ENCODE measurements at places on chromosomes 12 and 14.
A peak's percentile ranks its signal among the peaks of the same experiment; 100 is the strongest.

GRCh38 chr12:71752891-71753290 is 1.8 kb upstream of the RAB21 start:
- no peak for DNase-seq

DNA sequence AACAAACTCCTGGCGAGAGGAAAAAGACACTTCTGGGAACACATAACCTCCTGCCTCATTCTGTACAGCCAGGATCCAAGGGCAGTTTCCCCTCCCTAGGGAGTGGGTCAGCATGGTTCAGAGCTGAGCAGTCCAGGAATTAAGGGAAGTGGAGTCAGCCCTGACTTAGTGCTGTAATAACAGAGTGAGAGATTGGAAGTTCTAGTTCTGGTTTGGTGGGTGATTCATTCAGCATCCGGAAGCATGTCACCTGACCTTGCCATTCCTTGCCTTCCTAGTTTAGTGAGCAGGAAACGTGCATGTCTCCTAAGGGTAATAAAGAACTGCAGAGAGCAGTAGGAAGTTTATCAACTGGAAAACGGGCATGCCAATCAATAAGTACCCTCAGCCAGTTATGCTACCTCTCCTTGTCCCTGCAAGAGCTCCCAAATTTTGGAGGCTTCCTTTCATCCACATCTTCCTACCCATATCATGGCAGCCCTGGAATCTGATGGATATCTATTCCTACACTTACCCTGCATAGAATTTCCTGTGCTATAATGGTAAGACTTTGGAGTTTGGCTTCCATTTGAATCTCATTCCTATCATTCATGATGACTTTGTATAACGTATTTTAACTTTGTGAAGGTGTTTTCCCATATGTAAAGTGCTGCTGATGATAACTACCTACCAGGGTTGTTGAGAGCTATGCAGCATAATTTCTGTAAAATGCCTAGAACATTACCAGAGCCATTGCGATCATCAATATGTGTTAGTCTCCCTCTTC is 28.5 kb upstream of the MAGOHB start:
- peak; percentile 38 for DNase-seq

DNA sequence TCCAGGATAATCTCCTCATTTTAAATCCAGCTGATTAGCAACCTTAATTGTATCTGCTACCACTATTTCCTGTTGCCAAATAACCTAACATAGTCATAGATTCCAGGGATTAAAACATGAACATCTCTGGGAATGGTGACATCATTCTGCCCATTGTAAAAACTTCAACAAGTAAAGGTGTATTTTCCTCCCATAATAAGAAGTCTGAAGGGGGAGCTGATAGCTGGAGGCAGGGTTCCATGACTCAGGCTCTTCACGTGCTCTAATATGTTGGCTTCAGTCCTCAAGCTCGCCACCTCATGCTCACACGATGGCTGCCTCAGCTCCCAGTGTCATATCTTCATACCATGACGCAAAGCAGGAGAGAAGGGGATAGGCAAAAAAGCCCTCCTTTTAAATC is 172.0 kb upstream of the VASH1 start:
- DNase-seq = no peak

DNA sequence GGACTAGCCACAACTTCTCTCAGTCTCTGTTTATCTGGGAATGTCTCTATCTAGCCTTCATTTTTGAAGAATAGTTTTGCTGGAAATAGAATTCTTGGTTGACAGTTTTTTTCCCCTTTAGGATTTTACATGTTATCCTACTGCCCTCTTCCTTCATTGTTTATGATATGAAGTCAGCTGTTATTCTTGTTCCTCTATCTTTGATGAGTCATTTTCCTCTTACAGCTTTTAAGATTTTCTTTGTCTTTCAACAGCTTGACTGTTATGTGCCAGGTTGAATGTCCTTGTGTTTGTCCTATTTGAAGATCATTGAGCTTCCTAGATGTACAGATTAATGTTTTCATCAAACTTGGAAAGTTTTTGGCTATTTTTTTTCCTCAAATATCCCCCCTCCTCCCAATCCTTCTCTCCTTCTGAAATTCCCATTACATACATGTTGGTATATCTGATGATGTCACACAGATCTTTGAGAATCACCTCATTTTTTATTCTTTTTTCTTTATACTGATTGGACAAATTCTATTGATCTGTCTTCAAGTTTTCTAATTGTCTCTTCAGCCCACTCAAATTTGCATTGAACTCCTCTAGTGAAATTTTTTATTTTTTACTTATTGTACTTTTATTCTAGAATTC is 4.5 kb upstream of the GOLGA5 start:
- no peak for DNase-seq

- DNase-seq = no peak
Measured at GRCh38 chr14:69848156-69848555, 31.1 kb upstream of the SMOC1 start.

DNA sequence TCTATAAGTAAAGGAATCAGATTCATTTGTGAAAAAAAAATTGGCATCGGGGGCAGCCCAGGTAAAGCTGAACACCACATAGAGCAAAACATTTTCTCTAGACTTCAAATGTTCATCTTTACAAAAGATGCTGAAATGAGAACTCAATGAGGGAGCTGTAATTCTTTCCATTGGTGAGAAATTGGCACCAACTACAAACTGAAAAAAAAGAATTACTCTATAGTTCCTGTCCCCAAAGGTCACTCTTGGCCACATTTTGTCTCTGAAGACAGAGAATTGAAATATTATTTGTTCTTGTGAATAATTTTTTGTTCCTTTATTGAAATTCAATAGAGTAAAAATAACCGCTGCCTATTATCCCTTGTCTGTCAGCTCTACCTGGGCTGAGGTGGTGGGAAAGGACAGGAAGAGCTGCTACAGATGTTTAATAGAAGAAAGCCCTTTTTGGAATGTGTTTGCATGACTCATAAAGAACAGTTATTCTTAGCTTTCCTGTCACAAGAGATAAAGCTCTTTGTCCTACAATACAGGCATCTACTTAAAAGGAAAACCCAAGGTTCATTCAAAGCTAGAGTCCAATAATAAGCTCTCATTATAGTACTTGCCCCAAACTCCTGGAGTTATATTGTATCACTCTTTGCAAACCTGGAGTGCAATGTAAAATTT is 380.1 kb upstream of the KITLG start:
- DNase-seq = peak; percentile 40

DNA sequence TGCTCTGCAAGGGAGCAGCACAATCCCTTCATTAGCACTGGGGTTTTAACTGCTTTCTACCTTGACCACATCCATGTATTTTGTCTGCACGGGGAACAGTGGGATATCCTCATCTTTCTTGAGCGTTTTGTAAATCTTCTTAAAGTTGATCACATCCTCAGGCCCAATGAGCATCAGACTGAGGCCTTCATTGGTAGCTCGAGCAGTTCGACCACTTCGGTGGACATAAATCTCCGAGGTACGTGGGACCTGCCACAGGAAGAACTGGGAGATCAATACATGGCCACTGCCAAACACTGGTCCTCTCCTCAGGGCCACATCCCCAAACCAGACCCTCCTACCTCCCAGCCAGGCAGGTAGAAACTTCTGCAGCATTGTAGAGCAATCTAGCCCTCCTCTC is 26.1 kb downstream of the DDX24 start:
- no peak for DNase-seq

DNA sequence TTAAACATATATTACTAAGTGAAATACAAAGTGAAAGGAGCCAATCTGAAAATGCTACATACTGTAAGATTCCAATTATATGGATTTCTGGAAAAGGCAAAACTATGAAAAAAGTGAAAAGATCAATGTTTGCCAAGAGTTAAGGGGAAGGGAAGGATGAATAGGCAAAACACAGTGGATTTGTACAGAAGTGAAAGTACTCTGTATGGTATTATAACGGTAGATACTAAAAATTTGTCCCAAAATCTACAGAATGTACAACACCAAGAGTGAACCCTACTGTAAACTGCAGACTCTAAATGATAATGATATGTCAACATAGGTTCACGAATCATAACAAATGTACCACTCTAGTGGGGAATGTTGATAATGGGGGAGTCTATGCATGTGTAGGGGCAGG is 17.8 kb downstream of the EEA1 start:
- no peak for DNase-seq

DNA sequence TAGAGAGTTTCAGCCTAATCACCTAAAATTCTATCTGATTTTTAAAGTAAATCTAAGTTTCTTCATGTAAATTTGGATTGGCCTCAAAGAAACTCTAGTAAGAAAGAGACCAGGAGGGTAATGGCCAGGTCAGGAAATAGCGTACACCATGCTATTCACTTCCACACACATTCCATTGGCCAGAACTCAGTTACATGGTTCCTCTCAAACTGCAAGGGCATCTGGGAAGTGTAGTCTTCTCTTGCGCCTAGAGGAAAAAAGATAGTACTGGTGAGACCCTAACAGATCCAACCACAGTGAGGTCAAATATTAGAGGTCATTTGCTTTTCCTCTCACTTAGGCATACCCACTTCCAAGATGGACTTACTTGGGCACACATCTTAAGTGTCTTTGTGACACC is 39.1 kb downstream of the MBIP start:
- DNase-seq = peak; percentile 12

GRCh38 chr14:59986556-59987059 is 66.7 kb downstream of the LRRC9 start:
- no peak for DNase-seq

DNA sequence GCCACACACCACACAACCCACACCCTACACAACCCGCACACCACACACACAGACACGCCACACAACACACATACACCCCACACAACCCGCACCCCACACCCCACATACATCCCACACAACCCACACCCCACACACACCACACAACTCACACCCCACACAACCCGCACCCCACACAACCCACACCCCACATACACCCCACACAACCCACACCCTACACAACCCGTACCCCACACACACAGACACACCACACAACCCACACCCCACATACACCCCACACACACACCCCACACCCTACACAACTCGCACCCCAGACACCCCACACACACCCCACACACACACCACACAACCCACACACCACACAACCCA is 78.5 kb downstream of the NOC4L start:
- no peak for DNase-seq

GRCh38 chr12:98352835-98353234 is 162.6 kb upstream of the TMPO start:
- DNase-seq = no peak

DNA sequence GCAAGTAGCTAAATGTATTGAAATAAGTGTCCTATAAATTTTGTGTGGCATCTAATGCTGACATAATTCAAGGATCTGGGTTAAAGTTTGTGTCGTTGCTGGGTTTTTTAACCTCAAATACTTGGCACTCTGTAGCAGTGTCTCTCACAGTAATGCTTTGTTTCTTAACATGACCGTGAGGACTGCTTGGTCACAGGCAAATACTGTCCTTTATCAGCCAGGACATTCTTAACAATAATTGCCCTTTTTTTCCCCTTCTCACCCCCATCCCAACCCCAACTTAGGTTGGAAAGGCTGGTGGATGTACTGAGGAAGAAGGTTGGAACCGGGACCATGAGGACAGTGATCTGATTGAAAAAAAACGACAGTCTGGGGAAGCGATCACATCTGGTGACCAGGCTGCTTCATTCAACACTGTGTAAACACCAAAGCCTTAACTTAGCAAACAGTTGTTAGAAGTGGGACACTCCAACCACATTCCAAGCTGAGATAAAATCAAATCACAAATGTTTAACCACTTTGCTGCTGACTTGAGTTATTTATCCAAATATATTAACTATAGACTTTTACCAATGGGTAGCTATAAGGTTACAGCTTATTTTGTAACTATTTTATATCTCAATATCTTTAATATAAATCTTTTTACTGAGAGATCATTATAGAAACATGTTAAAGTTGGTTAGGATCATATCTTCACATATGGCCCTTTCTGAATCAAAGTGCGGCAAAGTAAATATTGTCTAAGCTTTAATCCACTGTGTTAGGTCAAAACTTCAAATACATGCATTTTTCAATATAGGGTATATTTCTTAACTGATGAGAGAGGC is 48.2 kb downstream of the FOXA1 start:
- peak; percentile 21 for DNase-seq

- DNase-seq = peak; percentile 90
Measured at GRCh38 chr14:22872033-22872832, 693 bp downstream of the LRP10 start.

DNA sequence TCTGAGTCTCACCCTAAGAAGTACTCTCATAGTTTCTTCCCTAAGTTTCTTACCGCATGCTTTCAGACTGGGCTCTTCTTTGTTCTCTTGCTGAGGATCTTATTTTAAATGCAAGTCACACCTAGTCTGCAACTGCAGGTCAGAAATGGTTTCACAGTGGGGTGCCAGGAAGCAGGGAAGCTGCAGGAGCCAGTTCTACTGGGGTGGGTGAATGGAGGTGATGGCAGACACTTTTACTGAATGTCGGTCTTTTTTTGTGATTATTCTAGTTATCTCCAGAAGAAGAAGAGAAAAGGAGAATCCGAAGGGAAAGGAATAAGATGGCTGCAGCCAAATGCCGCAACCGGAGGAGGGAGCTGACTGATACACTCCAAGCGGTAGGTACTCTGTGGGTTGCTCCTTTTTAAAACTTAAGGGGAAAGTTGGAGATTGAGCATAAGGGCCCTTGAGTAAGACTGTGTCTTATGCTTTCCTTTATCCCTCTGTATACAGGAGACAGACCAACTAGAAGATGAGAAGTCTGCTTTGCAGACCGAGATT is 1.7 kb downstream of the FOS start:
- DNase-seq = peak; percentile 34
